GM13976 (cell line): ENCODE measurements at places on chromosomes 3 and 15.

- DNase-seq: no peak
Measured at GRCh38 chr3:10548992-10549391, 43.6 kb upstream of the ATP2B2 start.

GRCh38 chr3:15280853-15281532 lies 51.4 kb downstream of the SH3BP5 start:
- no peak for DNase-seq

- DNase-seq: no peak
Measured at GRCh38 chr15:55766676-55767075, 23.7 kb upstream of the PRTG start.

DNA sequence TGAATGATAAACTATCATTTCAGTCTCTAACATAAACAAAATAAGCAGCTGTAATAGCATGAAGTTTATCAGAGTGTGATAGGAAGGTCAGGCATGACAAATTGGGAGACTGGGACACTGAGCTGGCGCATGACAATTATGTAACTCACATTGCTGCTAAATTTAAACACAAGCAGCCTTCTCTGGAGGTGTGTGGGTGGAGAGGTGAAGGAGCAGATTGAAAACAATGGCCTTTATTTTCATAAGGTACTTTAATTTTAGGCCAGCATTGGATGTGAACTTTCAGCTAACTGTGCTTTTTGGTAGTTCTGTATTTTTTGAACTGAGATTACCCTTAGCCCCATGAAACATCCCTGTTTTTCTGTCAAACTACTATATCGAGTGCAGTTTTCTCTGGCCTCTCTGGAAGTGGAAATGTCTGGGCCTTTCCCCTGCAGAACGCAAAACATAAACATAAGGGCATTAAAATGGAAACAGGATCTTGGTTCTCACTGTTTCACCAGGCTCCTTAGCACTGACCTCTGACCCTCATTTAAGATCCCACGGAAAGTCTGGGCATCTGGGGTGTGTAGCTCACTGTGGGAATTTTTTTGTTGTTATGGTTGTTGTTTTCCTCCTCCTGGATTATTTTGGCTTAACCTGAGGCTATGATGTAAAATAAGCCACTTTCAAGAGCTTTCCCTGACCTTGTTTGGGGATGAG lies 160.1 kb upstream of the DPH6 start:
- no peak for DNase-seq

- DNase-seq: no peak
Measured at GRCh38 chr15:90020936-90021507, 19.9 kb downstream of the ZNF710 start.

DNA sequence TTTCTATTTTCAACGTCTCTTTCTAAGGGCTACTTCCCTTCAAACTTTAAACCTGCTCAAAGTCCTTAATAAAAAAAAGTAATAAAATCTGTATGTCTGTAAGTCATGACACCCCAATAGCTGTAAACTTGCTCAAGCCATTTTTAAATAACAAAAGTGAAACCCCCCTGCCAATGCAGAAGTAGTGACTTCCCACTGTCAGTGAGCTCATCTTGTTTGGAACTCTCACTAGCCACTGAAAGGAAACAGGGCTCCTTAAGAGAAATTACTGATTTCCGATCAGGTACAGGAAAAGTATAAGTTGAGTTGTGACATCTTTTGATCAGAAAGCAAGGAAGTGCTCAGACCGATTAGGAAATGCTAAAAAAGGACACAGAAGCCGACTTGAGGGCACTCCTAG lies 27.6 kb upstream of the GPR171 start:
- DNase-seq: peak; percentile 50

GRCh38 chr3:60906283-60906682 lies 345.0 kb downstream of the FHIT start:
- DNase-seq: no peak

DNA sequence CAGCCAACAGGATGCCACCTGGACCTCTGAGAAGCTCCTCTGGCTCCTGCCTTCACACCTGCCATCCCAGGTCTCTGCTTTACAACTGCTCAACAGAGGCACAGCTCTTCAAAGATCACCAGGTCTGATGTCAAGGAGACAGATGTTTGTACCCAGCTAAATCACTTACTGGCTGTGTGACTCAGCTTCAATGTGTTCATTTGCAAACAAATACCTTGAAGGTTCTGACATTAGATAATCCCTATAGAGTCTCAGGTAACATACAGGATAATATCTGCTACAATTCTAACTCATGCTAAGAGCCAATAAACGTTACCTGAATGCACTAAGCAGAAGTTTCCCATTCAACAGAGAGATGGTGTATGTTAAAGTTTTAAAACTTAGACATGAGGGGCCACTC lies 163.4 kb upstream of the IGF1R start:
- DNase-seq: no peak

DNA sequence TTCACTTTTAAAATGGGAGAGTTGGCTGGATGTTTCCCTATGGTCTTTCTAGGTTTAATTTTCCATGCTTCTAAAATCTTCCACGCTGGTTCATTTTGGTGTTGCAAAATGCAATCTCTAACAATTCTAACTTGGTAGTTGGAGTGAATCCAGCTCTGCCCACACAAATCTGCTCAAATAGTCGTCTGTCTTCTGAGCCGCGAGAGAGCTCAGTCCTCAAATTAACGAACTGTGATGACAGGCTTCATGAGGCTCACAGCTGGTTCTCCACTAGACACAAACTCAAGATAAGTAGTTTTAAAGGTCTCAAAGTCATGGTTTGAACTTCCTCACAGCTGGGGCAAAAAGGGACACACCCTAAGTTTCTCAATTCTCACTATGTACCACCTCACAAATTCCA lies 178.6 kb upstream of the LYSMD4 start:
- DNase-seq: no peak

- DNase-seq: no peak
Measured at GRCh38 chr3:23183731-23184130, 19.4 kb upstream of the UBE2E2 start.

- no peak for DNase-seq
Measured at GRCh38 chr15:55344206-55344605, 25.2 kb downstream of the PIGB start.

- DNase-seq: no peak
Measured at GRCh38 chr3:143751643-143752178, 96.6 kb downstream of the SLC9A9 start.

GRCh38 chr3:124101643-124102042 lies 109.7 kb upstream of the ROPN1 start:
- no peak for DNase-seq

DNA sequence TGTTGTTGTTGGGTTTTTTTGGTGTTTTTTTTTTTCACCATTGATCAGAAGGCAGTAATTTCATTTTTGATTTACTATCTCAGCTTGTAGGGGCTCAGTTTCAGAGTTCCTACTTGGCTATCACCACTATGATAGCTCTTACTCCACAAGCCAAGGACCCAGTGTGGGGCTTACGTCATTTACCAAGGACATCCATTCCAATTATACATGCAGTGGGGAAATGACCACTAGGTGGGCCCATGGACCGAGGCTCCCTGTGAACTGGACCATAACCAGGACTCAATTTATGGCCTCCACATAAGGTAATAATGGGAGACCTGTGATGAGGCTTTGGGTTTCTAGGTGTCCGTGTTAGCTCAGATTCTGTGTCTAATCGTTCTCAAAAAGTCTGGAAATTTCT lies 67.5 kb upstream of the CACNA1D start:
- no peak for DNase-seq

GRCh38 chr3:100103558-100104441 lies 10.5 kb downstream of the FILIP1L start:
- DNase-seq: peak; percentile 35

DNA sequence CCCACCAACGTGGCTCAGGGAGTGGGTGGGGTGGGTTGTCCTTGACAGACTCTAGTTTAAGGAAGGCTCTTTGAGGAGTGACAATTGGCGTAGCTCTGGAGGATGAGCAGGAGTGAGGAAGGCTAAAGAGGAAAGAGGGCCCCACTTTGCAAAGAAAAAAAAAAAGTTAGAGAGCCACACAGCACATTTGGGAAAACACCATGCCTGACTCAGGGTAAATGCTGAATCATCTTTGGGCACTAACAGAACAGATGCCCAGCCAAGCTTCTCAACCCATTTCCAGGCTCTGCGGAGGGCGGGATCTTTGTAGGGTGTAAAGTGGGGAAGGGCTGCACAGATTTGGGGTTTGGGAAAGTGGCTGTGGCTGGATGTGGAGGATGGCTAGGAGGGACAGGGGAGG lies 179.1 kb upstream of the RGMA start:
- DNase-seq: no peak

DNA sequence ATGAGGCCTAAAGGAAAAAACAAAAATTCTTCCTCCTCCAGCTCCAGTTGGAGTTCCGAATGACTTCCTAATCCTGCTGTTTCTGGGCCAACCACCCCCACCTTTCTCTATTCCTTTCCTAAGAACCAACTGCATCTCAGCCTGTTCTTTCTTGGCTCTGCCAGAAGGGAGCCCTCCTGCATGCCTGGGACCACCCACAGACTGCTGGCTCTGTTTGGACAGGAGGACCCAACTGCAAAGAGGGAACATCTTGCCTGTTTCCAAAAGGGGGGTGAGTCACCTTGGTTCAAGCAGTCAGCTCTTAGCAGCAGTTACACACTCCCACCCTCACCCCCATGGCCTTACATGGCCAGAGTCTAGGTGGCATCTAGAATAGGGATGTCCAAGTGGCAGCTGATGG lies 116.0 kb upstream of the PRICKLE2 start:
- DNase-seq: no peak

DNA sequence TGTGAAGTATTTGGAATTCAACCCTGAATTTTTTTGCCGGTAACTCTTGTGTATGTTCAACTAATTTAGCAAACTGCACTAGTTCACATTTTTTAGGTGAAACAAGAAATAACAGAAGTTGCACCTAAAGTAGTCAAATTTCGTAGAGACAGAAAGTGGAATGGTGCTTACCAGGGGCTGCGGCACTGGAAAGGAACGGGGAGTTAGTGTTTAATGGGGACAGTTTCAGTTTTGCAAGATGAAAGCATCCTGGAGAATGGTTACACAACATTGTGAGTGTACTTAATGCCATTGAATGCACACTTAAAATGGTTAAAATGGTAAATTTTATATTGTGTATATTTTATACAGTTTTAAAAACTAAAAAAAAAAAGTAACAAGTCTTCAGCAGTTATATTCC lies 27.4 kb downstream of the PPARG start:
- DNase-seq: no peak

GRCh38 chr15:89630260-89630659 lies 25.0 kb downstream of the KIF7 start:
- DNase-seq: no peak

- DNase-seq: no peak
Measured at GRCh38 chr3:105647047-105647446, 221.8 kb downstream of the CBLB start.

DNA sequence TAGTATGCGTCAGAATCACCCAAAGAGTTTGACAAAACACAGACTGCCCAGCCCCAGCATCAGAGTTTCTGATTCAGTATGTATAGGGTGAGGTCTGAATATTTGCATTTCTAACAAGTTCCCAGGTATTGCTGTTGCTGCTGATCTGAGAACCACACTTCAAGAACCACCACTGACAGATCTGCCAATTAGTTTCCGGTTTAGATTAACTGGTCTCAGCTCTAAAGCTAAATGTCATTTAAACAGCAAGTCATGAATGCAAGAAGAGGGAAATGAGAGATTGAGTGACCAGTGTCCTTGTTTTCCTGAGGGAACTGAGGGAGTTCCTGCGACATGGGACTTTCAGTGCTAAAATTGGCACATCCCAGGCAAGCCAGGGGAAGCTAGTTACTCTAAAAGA lies 305.0 kb downstream of the ZNF385D start:
- no peak for DNase-seq

DNA sequence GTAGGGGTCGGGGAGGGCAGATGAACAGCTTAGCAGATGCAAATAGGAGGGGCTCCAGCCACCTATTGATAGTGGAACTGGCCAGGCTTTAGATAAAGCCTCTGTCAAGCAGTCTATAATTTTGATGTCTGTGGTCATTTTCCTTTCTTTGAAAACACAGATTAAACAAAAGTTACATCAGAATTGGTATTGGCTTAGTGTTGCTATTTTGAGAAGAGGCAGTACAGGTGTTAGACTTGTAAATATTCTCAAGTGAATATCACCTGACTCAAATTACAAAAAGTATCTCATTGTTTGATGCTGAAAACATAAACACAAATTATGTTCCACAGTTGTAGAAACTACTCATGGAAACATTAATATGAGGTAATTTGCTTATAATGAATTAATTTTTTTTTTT lies 18.1 kb downstream of the GHRL start:
- DNase-seq: no peak

GRCh38 chr3:4359805-4360502 lies 56.8 kb downstream of the SETMAR start:
- DNase-seq: no peak

- no peak for DNase-seq
Measured at GRCh38 chr3:15631426-15632211, 30.1 kb downstream of the BTD start.

- no peak for DNase-seq
Measured at GRCh38 chr15:89221543-89221942, at the start of gene RLBP1. Gene RLBP1, minus strand, starts transcription at chr15:89221579. Its CDS starts 2,604 bp downstream, at chr15:89218975.

- no peak for DNase-seq
Measured at GRCh38 chr3:55888282-55888885, 401.3 kb upstream of the WNT5A start.

GRCh38 chr15:38666865-38667510 lies 102.4 kb upstream of the RASGRP1 start:
- no peak for DNase-seq

DNA sequence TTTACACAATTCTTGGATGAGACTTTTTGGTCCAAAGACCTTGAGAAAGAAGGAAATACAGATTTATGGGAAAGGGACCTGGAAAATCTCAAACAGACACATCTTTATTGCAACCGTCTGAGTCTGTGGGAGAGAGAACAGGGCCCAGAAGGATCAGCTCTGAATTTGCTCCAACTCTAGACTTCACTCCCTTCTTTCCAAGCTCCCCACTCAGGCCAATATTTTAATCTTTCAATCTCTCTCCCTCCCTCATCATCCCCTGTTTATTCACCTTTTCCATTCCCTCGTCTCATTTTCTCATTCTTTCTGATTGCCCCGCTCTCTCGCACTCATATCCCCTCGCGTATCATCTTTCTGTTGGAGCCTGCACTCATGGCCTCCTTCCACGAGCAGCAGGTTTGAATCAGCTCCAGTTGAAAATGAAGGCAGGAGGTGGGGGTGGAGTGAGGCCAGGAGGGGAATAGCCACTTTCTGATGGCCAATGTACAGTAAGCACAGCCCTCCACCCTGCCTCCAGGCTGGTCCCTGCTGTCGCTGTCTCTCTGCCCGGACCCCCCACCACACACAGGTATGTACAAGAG lies 63.6 kb upstream of the BOC start:
- DNase-seq: no peak

GRCh38 chr3:182238126-182238525 lies 526.4 kb downstream of the SOX2 start:
- DNase-seq: no peak

GRCh38 chr3:143276592-143276991 lies 157.0 kb downstream of the CHST2 start:
- peak; percentile 15 for DNase-seq

DNA sequence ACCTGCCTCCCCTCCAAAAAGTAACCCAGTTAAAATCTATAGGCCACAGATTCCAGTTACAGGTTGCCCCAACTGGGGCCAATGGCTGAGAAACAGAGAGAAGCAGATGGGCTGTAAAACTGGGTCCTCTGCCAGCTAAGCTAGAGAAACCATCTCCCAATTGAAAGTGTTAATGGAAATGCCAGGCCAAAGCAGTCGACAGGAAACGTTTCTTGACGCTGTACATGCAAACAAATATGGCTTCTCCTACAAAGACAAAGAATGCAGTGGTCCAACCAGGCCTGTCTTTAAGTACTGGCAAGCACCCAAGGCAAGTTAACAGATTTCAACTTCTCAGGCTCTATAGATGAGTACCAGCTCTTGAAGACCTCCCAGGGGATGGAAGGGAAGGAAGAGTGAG lies 71.3 kb downstream of the MAGI1 start:
- no peak for DNase-seq

GRCh38 chr15:70902107-70902506 lies 9.5 kb downstream of the LRRC49 start:
- no peak for DNase-seq
